ENCODE measurements at places on chromosomes 12 and 14.

DNA sequence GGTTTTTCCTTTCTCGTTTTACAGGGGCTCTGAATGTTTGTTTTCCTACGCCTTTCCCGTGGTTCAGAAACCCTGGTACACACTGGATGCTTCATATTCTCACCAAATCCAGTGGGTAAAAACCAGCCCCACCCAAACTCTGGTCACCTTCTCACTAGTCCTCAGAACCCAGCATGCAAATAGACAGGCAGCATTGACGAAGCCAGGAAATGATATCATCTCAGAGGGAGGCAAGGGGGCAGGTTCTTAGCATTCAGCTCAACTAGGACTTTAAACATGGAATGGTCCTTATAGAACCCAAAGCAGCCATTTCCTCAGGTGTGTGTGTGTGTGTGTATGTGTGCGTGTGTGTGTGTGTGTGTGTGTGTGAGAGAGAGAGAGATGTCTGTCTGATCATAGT lies 142.0 kb downstream of the KCNK10 start:
- DNase-seq: no peak

DNA sequence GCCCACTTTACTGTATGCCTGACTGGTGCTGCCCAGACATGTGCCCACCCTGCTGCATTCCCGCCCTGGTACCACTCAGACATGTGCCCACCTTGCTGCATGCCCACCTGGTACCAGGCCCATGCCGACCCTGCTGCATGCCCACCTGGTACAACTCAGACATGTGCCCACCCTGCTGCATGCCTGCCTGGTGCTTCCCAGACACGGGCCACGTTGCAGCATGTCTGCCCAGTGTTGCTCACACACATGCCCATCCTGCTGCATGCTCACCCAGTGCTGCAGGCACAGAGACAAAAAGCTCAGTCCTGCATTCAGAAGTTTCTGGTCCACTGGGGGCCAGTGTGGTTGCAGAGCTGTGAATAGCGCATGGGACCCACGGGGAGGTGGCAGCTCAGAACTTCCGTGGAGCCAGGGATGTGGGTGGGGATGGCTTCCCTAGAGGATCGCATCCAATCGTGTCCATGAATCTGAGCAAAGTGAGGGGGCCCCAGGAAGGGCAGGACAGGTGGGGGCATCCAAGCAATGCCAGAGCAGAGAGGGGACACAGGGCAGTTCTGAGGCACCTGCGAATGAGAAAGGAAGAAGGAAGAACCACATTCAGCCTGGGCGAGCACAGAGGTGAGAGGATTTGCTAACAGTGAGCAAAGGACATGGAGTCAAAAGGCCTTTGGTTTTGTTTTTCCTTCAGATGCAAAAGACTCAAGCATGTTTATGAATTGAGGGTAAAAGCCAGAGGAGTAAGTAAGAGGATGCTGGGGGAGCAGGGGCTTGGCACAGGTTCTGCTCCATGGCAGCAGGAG lies 175.9 kb upstream of the C14orf180 start:
- no peak for DNase-seq

DNA sequence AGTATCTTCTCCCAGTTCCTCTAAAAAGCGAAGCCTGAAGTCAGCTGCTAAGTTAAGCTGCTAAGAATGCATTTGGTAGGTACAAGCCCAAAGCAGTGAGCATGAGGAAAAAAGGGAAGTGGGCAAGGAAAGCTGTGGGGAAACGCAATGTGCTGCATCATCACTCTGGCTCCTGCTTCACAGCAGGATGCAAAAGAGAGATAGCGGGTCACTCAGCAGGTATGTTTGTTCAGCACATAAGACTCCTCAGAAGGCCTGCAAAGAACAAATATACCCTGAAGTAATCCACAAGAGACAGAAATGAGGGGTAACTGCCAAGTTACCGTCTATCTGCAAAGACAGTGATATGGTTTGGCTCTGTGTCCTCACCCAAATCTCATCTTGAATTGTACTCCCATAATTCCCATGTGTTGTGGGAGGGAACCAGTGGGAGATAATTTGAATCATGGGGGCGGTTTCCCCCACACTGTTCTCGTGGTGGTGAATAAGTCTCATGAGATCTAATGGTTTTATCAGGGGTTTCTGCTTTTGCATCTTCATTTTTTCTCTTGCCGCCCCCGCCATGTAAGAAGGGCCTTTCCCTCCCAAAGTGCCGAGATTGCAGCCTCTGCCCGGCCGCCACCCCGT lies 127.4 kb upstream of the EGLN3 start:
- DNase-seq: no peak

- no peak for DNase-seq
Observed at GRCh38 chr12:62844915-62845314, 90.0 kb downstream of the PPM1H start.

DNA sequence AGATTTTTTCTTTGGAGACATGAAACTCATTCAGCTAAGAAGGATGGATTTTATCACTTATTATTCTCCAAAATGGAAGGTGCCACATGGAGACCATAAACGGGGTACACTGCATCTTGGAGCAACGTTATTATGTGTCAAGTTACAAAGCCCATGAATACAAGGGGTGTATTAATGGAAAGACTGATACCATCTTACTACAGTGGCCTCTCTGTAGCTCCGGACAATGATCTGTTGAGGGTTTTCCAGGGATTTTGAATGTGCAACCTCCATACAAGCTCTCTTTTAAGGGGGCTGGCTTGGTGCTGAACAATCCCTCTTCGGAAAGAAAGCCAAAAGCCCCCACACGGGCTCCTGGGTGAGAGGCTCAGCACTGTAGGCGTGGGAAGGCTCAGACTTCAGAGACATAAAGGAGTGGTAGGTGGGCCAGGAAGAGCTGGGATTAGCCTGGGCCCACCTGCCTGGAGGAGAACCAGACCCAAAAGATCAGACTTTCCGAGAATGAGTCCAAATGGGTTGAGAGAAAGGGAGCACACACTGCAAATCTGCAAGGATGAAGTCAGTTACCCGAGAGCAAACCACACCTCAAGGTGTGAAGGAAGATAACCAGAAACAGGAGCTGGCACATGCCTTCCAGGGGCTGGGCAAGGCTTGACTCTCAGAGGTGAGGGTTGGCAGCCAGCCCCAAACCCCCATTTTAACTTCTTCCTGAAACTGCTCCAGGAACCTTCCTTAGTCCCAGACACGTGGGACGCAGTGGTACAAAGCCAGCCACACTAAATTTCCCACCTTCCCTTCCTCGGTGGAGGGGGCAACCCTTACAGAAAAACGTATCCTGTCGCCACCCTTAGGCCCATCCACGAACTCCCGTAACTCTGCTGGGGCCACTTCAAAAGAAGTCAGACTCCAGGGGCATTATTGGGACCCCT lies 1.5 kb downstream of the VPS37B start:
- no peak for DNase-seq

DNA sequence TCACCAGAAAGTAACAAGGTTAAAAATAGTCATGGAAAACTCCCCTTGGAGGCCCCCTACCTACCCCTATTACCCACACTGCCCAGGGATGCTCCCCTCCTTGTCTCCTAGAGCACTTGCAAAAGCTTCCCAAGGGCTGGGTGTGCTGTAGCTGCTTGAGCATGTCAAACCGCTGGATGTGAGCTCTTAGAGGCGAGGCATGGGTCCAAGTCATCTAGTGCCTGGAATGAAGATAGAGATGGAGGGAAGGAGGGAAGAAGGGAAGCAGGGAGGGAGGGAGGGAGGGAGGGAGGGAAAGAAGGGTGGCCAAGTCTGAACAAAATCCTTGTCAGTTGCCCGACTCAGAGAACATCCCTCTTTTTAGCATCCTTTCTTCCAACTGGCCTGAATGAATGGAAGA lies 43.1 kb downstream of the LTBP2 start:
- DNase-seq: no peak

DNA sequence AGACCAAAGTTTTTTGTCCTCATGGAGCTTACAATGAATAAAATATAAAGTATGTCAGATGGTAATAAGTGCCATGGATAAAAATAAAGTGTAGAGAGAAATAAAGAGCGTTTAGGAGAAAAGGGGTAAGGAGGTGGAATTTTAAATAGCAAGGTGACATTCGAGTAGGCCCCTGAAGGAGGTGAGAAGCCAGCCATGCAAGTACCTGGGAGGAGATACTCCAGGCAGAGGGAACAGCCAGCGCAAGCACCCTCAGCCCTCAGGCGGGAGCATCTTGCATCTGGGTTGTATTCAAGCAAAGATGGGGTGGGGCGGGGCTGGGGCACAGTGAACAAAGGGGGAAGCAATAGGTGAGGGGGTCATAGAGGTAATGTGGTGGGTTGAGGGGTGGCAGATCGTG lies 4.3 kb downstream of the TBC1D30 start:
- DNase-seq: no peak

DNA sequence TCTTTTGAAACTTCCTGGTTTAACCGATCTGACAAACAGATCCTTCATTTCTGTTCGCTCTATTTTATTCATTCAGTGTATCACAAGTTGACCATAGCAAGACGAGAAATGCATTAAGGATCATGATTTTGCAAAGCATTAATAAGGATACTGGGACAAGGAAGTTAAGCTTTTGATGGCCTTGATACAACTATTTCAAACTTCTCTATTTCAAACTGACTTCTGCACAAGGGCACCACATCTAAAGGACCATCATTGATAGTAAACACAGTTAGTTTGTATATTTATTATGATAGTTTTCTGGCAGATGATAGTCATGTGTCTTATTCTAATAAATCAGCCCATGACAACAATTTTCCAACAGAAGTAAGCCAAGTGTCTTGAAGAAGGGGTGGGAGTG lies 25.8 kb upstream of the PLXNC1 start:
- no peak for DNase-seq

DNA sequence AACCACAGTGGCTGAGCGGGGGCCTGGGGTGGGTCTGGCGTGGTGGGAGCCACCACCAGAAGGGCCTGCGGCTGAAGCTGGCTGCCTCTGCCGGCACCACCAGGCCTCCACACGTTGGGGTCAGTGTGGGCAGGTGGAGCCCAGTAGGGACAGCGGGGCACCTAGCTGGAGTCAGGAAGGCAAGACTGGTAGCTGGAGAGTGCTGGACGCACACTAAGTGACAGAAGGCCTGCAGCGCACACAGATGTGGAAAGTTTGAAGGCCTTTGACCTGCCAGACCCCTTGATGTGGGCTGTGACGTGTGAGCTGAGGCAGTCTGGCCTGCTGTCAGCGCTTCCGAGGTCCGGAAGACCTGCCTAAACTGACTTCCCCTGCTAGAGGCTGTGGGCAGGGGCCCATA lies 26.3 kb downstream of the RIN3 start:
- no peak for DNase-seq

GRCh38 chr12:10283027-10283426 lies 24.6 kb upstream of the KLRD1 start:
- DNase-seq: no peak

DNA sequence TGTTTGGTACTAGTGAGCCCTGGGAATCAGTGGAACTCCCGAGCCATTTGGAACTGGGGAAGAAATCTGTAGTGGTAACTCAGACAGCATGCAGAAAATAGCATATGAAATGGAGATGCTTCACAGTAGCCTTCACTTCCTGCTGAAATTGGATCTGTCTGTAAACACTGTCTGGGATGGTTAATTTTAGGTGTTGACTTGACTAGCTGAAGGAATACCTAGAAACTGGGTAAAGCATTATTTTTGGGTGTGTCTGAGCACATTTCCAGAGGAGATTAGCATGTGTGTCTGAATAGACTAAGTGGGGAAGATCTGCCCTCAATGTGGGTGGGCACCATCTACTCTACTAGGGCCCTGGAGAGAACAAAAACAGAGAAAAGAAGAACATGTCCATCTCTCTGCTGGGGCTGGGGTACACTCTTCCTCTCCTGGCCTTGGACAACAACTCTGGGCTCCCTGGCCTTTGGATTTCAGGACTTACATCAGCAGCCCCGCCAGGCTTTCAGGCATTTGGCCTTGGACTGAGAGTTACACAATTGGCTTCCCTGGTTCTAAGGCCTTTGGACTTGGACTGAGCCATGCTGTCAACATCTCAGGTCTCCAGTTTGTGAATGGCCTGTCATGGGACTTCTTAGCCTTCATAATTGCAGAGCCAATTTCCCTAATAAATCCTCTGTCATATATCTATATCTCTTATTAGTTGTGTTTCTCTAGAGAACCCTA lies 14.0 kb upstream of the CRADD start:
- DNase-seq: no peak

DNA sequence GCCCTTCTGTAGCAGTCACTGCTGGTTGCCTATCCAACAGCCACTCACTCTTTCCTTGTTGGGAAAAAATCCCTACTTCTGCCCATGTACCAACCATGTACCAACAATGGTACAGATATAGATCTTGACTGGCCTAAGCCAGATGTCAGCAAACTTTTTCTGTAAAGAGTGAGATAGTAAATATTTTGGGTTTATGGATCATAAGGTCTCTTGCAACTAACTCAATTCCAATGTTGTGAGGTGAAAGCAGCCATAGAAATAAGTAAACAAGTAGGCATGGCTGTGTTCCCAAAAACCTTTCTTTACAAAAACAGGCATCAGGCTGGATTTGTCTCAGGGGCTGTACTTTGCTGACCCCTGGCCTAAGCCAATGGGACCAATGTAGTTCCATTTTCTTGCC lies 73.5 kb downstream of the ARMH4 start:
- no peak for DNase-seq

DNA sequence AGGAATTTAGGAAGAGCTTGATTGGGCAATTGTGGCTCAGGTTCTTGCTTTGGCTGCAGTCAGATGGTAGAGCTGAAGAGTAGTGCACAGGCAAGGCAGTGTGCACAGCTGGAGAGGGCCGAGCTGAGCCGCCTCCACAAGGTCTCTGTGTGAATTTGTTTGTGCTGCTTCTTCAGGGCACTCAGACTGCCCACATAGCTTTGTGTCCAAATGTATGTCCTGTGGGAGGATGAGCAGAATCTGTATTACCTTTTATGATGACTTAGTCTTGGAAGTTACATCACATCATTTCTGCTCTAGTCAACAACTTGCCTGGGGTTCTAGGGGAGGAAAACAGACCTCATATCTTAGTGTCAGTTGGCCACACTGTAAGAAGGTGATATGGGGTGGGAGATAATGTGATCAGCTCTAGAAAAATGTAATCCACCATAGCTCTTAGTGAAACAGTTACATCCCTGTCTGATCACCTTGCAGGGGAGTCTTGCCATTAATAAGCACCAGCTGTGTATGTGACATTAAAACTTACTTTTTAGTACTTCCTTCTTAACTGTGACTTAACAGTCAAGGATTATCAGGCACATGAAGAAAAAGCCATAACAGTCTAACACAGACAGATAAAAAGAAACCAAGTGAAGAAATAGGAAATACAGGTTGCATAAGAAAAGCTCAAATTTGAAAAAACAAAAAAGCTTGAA lies 53.4 kb downstream of the RCOR1 start:
- DNase-seq: no peak

DNA sequence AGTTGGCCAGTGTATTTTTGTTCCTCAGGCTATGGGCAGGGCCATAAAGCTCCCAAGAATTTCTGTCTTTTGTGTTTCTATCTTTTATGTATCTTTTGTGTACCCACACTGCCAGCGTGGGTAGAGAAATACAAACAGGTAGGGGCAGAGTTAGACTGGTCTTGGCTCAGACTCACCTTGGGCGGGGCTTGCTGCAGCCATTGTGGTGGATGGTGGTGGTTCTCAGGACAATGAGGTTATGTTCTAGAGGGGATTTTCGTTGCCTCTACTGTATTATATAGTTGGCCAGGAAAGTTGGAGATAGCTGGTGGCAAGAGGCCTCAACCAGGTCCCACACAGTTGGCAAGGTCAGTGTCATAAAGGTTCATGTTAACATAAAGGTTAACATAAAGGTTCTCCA lies 977.5 kb upstream of the LRFN5 start:
- no peak for DNase-seq

Measured in stimulated activated CD4-positive, alpha-beta T cell treated with anti-CD3 and anti-CD28 coated beads, Interleukin-1b, Interleukin-23, amount 100 ng/mL, for 1 hour (primary cell).